ENCODE measurements at places on chromosomes 2 and 18.

DNA sequence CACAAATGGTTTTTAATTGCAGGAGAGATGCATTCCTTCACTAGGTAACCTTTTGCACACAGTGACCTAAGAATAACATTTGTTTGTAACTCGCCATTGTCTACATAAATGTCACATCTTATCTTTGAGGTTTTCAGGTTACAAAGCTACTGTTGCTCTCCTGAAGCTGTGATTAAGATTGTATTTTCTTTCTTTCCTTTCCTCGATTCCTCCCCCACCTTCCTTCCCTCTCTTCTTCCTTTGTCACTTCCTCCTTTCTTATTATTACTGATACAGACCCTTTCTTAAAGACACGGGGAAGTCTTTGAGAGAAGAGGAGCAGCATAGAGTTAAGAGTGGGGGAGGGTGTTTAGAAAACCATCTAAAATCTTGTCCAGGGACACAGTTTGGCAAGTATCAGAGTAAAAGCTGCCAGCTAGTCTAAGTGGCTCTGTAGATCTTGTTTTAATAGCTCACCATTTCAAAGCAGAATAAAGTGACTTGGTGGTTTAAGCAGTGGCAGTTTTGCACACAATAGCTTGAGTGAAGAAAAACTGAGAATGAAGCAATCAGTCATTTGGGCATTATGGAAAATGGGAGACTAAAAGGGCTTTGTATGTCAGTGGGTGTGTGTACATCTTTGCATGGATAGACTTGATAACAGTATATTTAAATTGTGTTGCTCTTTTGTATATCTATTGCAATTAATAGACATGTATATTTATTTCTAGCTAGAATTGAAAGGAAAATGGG lies 10.9 kb downstream of the CERS6 start:
- peak; percentile 62 for DNase-seq

DNA sequence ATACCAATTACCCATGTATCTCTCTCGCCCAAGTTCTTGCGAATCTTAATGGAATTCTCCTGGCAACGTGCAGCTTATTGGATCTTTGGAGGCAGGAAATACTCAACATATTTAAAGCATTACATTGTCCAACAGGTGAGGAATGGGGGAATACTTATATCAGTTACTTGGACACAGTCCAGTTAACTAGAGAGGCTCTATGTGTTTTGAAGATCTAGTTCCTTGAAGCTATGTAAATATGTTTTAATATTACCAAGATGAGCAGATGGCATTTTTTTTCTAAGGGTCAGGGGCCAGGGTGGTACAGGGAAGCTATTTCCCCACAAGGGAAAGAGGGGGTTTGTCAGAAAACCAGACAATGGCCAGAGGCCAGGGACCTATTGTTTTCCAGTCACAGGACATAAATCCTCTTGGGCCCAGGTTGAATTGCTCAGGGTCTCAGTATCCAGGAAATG lies 26.8 kb upstream of the MC5R start:
- DNase-seq = no peak

GRCh38 chr18:25174324-25174723 lies 177.6 kb downstream of the ZNF521 start:
- no peak for DNase-seq

DNA sequence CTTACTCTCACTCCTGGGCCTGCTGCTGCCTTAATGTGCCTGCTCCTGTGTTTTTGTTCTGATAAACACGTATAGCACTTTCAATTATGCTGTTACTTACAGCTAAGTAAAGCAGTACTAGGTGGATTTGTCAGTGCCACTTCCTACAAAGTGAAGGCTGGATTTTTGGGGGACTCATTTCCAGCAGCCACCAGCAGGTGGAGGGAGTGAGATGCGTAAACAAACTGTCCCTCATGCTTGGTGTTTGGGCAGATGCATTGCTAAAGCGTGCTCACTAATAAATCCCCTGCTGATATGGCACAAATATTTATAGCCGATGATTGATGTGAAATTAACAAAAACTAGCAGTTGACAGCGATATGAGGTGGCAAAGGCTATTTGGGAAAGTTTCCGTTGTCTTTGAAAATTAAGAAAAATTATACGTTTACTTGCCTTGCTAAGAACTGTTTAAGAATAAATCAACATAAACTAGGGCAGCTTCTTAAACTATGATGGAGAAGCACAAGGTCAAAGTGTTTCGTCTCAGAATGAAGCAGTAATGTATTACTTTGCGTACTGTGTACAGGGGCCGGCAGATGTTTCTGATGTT lies 101.7 kb downstream of the AGAP1 start:
- peak; percentile 28 for DNase-seq

DNA sequence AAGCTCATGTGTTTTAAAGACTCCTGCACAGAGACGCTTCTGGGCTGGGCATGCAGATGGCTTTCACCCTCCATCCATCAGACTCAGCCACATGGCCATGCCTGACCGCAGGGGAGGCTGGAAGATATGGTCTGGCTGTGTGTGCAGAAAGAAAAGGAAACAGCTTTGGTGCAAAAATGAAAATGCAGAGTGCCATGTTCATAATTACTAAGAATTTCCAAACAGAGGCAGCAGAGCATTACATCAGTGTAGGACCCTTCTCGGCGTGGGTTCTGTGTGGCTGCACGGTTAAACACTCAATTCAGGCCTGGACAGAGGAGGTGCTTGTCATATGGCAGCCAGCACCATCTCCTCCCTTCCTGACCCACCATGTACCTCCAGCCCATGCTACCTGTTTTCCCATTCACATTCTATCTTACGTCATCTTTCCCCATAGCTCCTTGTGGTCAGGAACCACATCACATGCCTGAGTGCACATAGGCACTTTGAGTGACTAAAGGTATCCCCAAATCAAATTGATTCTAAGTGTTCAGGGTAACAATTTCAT lies 200.3 kb upstream of the ID2 start:
- DNase-seq = no peak

GRCh38 chr2:64524604-64525316 lies 632 bp downstream of the AFTPH start:
- peak; percentile 29 for DNase-seq

DNA sequence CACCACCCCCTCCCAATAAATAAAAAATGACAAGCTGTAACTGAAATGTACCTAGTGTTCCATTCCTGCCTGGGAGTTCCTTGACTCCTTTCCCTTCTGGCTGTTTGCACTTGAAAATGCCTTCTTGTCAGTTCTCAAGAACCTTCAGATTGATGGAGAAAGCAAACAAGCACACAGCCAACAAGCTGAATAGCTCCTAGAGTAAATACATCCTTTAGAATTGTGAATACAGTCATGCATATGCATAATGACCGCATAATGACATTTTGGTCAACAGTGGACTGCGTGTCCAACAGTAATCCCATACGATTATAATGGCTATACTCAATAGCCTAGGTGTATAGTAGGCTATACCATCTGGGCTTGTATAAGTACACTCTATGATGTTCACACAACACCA lies 97.0 kb downstream of the LYPD6 start:
- no peak for DNase-seq

- peak; percentile 7 for DNase-seq
Measured at GRCh38 chr2:141728886-141729285, 401.9 kb downstream of the LRP1B start.

GRCh38 chr2:228102949-228103348 lies 78.5 kb downstream of the SPHKAP start:
- no peak for DNase-seq

DNA sequence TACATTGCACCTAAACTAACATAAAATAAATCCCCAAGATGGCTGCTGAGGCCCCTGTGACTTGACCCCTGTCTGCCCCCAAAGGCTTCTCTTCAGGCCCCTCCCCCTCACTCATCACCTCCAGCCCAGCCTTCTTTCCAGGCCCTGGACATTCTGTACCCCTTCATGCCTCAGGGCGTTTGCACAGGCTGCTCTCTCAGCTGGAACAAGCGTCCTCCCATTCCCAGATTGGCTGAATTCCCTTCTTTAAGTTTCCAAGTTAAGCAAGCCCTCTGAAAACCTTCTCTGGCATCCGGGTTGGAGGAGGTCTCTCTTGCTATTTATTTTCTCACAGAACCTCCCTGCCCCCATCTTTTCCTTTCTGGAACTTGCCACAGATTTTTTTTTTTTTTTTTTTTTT lies 165.2 kb upstream of the BCL2L11 start:
- no peak for DNase-seq
